ENCODE measurements at places on chromosomes 3 and 15.

DNA sequence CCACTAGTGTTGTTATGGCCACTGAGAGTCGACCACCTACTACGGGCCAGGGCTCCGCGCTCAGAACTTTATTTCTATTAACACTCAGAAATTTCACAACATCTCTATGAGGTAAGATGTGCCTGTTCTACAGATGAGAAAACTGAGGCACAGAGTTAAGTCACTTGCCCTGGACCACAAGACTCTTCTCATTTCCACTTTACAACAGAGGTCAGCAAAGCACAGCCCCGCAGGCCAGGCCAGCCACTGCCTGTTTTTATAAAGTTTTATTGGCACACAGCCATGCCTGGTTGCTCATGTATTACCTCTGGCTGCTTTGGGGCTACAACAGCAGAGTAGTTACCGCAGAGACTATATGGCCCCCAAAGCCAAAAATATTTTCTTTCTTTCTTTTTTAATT is 503.6 kb downstream of the SHQ1 start:
- no peak for DNase-seq

GRCh38 chr3:179526482-179526881 is 36.2 kb upstream of the ACTL6A start:
- DNase-seq = no peak

- DNase-seq = no peak
These were observed 9.6 kb upstream of the NUP210 start for GRCh38 chr3:13429631-13430291.

GRCh38 chr15:78149805-78150751 is 916 bp downstream of the IDH3A start:
- DNase-seq = no peak

DNA sequence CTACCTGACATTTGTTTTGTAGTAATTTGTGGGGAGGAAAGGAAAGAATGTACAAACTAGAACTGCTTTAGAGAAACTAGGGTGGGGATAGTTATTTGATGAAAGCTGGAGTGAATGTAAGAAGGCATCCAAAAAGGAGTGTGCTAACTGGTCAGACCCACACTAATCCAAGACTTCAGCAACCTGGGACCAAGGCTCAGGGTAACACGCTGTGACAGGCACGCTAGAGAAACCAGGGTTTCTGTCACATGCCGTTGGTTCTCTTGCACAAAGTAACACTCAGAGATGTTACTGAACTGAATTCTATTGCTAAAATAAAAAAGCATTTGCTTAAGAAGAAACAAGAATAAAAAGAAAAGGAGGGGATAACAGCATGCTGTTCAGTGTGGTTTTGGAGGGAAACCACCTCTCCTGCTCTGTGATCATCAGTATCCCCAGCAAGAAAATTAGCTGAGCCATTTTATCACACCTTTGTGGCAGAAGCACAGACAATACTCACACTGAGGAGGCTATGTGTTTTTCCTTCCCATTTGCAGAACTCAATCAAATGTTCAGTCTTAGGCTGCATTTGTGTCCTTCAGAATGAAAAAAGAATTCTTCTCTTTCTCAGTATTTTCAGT is 2.8 kb upstream of the CCDC80 start:
- DNase-seq = no peak

- DNase-seq = no peak
These were observed 98.6 kb downstream of the CHL1 start for GRCh38 chr3:295166-295565.

- DNase-seq = no peak
These were observed 14.6 kb upstream of the SNRPA1 start for GRCh38 chr15:101309436-101310160.

- no peak for DNase-seq
These were observed 56.3 kb downstream of the CPN2 start for GRCh38 chr3:194294895-194295214.

DNA sequence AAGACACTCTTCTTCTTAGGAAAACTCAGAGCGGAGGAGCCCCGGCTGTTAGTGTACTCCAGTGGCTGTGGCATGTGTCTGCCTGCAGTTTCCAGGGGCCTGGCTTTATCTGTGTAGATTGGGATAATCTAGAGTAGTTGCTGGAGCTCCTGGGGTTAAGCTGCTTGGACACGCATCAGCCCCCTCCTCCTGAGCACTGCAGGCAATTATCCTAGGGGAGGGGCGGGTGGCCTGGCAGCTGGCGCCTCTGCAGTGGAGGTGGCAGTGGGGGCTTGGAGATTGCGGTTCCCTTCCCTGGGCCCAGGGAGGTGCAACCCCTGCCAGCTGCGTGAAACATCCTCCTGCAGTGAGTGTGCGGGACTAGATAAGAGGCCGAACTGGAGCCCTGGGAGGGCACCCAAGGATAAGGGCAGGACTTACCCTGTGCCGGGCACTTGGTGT is 68.2 kb downstream of the EFCAB12 start:
- DNase-seq = no peak

DNA sequence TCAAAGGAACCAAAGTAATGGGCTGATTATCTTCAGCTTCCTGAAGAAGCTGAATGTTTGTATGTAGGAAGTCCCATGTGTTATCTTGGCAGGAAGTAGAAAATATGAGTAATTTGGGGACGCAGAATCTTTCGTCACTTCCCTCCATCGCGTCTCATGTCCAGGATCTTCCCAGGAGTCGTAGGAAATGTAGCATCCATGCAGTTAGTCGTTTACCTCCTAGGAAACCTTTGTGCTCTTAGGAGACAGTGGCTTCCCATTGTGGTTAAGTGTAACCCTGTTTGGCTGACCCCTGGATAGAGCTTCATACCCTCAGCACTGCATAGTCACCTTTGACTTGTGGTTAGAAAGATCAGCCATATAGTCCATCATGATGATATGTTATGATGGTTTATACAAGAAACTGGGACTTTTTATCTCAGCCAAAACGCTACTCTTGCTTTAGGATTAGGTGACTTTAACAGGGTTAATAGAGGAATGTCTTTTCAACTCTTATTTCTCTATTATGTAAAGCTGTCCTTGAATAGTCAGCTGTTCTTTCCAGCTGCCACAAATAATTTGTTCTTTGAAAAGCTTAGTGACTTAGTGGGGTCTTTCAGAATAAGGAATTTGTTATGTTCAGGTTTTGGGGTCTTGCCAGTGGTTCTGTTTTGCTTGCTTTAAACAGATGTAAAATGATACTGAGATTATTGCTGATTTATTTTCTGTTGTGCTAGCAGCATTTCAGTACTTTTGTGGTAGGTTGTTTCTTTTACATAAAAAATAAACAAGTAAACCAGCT is 92.2 kb downstream of the KLHL25 start:
- DNase-seq = peak; percentile 48

- DNase-seq = peak; percentile 92
These were observed 6.7 kb downstream of the CCDC9B start for GRCh38 chr15:40333922-40334492.

- DNase-seq = peak; percentile 97
These were observed 14.3 kb downstream of the KAT2B start for GRCh38 chr3:20054549-20054987.

DNA sequence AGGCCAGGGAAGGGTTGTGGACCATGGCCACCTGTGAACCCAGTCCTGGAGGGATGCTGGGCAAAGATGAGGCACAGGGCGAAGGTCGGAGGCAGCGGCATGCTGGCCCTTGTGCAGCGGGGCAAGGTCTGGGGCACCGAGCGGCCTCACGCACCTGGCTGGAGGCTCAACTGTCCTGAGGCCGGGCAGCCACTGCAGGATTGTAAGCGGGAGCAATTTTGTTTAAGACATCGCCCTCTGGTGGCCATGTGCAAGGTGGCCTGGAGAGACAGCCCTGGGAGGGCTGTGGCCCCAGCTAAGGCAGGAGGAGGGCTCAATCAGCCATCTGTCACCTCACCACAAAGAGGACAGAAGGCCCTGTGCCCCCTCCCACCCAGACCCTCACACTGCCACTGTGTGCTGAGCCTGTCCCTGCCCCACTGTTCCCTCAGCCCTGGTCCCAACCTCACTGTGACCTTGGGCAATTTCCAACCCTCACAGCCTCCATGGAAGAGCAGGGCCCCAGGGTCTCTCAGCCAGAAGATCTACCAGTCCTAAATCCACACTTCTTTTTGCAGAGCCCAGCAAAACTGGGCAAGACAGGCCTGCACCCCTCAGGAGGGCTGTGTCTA is 46.2 kb downstream of the TPRA1 start:
- peak; percentile 50 for DNase-seq

DNA sequence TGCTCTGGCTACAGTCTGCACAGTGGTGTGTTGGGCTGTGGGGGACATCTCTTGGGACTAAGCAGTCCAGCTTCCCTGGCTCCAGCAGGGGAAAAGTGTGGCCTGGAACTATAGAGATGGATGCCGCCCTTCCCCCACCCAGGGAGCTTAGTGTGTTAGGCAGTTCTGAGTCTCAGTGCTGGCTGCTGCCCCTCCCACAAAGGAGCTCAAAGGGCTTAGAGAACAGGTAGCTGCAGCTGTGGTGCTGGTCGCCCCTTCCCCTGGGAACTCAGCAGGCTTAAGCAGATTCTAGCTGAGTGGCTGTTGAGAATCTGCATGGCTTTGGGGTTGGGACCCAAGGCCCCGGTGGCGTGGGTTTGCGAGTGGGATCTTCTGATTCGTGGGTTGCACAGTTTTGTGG is 190.8 kb downstream of the PDCD6IP start:
- no peak for DNase-seq

GRCh38 chr3:54859184-54859583 is 68.7 kb downstream of the LRTM1 start:
- DNase-seq = no peak

DNA sequence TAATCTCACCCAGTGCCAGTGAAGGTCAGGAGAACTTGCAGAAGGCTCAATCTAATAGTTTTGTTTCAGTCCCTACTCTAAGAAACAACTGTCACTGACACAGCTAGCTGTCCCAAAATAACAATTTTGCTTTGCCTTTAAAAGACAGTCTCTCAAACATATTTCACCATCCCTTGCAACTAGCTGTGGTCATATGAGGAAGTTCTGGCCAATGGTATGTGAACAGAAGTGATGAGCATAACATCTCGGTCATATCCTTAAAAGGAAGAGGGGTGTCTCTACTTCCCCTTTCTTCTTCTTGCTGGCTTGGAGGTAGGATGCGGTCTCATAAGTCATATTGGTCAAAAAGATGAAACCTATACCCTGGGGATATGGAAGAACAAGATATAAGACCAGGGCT is 198.1 kb downstream of the NEK10 start:
- DNase-seq = peak; percentile 37

DNA sequence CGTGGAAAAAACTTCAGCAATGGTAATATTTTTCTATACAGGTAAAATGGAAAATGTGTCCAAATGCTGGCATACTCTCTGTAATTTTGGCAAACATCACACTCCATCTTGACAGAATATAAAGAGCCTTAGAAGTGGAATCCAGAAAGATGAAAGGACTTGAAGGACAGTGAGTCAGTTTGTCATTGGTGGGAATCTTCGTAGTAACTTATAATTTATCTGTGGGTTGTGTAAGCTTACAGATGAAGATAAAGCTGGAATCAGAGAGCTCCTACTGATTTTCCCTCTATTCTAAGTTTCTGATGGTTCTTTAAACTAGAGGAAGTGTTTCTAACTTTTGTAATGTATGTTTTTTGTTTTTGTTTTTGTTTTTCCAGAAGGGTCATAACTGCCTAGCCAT is 8.7 kb upstream of the PDZRN3 start:
- DNase-seq = no peak

DNA sequence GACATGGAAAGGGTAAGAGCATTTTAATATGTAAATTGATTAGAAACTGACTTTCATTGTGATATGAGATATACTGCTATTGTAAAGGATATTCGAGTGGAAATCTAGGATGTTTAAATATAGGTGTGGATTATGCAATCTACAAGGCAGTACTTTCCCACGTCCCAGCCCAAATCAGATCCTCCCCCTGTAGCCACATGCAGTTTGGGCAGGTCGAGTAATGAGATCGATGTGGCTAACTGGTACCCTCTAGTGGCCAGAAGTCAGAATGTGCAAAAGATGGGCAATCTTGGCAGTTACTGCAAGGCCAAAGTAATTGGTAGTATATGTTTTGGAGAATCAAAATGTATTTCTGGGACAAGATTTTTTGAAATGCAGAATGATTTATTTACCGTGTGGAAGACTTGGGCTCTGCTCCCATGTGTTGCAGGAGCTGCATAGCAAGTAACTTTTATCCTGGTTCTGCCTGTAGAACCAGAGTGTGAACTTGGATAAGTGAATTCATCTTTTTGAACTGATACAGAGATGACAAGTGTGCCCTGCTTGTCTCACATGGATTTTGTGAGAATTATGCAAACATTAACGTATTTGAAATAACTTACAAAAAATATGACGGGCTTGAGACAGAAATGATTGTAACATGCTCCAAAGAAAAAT is 94.5 kb upstream of the ADAMTSL3 start:
- peak; percentile 25 for DNase-seq

- DNase-seq = peak; percentile 55
These were observed 72.8 kb downstream of the VGLL4 start for GRCh38 chr3:11570789-11571495.

- DNase-seq = no peak
These were observed 763 bp upstream of the CNTN6 start for GRCh38 chr3:1092061-1092460.

GRCh38 chr3:9229325-9229724 is 20.1 kb downstream of the SRGAP3 start:
- no peak for DNase-seq

DNA sequence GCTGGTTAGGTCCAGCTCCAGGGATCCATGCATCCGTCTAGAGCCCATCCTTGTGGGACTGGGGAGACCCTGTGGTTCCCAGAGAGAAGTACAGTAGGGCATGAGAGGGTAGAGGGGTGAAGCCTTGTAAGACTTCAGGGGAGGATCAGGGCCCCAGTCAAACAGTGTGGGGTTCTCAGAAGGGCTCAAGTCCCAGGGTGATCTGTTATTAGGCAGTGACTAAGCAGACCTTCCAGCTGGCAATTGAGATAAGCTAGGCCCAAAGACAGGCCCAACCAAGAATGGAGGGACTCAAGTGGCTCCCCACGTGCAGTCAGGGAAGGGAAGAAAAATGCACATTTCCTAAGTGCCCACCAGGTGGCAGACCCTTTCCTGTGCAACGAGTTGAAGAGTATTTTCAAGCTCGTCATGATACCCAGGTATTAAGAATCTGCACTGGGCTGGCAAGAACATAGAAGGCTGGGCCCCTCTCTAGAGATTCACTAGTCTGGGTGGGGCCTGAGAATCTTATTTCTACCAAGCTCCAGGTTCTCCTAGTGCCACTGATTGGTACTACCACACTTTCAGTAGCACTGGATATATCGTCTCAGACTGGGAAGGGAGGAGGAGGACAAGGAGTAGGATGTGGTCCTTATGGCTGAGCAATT is 240.8 kb downstream of the NR1D2 start:
- DNase-seq = peak; percentile 10

DNA sequence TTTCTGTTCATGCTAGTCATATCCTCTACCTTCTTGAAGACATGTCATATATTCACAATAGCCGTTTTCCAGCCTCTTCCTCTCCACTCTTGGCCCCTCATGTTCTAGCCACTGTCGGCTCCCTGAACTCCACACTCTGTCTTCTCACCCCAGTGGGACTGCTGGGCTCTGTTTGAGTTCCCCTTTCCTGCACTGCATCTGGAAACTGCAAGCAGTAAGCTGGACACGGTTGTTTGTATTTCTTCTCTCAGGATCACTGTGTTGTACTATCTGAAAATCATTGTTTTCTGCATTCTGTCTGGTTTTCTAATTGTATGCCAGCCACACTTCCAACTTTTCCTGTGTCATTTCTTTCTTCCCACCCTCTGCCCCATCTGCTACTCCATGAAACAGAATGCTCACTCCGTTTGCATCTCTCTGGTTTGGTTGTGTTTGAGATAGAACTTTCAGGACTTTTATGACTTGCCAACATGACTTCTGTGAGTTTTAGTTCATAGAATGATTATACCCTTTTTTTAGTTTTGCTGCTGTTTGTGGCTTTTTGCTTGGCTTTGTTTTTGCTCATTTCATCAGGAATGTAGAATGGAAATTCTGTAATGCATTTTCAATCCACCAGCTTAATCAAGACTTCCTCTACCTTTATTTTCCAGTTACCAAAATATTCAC is 192.3 kb downstream of the PLCL2 start:
- DNase-seq = no peak

All from CD14-positive monocyte (primary cell).